Kidney tubule cell (primary cell): ENCODE measurements at places on chromosomes 7 and 10.
A peak's percentile ranks its signal among the peaks of the same experiment; 100 is the strongest.

DNA sequence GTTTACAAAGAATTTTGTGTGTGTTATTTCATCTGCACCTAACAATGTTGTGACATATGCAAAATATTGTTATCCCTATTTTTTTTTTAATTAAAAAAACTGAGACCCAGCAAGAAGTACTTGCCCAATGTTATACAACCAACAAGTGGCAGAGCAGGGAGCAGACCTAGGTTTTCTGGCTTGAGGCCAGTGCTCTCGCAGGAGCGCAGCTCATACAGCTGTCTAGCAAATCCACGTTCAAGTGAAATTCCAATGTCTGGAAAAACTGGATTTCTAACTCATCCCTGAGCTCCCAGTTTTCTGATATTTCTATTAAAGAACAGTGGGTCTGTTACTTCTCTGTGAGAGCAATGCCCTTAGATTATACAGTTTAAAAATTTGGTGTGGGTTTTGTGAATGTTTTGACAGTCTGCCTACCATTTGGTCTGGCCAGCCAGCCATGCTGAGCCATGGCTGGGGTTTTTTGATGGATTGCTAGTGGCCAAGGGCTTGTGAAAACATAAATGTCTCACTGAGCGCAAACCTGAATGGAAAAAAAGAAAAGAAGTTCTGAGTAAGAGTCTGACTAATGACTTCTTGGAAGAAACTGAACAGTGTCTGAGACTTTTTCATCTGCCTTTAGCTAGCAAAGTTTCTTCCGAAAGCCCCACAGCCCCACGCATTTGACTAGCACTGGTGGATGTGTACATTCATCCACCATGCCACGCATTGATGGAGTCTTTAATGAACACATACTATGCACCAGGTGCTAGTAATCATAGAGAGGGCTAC, 15.4 kb upstream of the PRF1 start:
- DNase-seq, result peak; percentile 40

GRCh38 chr7:66114743-66115649, at the start of gene CRCP:
TSS of gene CRCP (plus strand) at chr7:66114847. CDS start at chr7:66114963, 116 bp downstream.
- DNase-seq, result peak; percentile 85

- no peak for DNase-seq
Observed at GRCh38 chr10:80938903-80939302, 401.2 kb downstream of the SH2D4B start.

- DNase-seq, result no peak
Observed at GRCh38 chr7:127635659-127636285, 16.2 kb upstream of the SND1 start.

DNA sequence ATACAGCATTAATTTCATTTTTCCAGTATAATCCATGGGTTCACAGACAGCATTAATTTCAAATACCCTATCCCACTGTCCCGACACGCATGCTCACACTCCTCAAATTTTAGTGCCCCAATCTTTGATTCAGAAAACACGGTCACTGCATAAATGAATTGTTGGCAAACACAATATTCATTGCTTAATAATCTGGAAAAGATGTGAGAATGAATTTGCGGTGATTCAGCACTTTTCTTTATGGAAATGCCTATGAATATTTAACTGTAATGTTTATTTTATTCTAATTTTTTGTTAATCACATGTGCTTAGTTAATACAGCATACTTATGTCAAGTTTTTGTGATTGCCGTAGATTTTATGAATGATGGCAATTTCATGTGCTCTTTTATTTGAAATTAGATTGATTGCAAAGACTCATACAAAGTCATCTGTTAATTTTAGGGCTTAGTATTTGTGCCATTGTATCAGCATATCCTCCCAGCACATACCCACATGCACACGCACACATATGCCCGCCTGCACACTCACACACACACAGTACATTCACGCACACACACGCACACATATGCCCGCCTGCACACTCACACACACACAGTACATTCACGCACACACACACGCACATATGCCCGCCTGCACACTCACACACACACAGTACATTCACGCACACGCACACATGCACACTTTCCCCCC, 35.1 kb downstream of the MACROH2A2 start:
- no peak for DNase-seq
